ENCODE measurements at places on chromosomes 16 and 17.
A peak's percentile ranks its signal among the peaks of the same experiment; 100 is the strongest.

- DNase-seq = no peak
These were observed 94.2 kb downstream of the KATNIP start for GRCh38 chr16:27644165-27644564.

DNA sequence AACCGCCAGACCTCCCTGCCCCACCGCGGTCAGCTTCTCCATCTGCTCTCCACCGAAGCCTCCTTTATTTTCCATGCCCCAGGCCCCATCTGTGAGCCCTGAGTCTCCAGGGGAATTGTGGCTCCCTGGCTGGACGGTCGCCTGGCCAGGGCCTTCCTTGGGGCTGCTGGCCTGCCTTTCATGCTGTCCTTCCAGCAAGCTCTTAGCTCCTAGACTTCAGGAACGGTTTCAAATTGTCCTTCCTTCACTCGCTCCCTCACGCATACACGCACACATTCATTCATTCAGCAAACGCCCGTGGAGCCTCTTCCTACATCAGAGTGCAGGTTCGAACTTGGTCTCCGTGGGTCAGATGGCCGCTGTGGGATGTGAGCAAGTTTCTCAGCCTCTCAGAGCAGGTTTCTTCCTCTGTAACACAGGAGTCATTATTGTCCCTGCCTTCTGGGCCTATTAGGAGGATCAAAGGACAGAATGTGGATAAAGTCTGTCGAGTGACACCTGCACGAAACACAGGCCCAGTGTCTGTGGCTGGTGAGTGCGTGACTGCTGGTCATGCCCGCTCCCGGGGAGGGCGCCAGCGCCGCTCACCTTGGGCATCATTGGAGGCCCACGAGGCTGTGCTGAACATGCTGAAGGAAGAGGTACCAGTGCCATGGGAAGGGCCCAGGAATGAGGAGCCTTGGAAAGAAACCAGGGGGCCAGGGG lies 18.7 kb upstream of the GSE1 start:
- no peak for DNase-seq

- DNase-seq = no peak
These were observed 73.2 kb downstream of the RBFOX3 start for GRCh38 chr17:79537686-79538085.

DNA sequence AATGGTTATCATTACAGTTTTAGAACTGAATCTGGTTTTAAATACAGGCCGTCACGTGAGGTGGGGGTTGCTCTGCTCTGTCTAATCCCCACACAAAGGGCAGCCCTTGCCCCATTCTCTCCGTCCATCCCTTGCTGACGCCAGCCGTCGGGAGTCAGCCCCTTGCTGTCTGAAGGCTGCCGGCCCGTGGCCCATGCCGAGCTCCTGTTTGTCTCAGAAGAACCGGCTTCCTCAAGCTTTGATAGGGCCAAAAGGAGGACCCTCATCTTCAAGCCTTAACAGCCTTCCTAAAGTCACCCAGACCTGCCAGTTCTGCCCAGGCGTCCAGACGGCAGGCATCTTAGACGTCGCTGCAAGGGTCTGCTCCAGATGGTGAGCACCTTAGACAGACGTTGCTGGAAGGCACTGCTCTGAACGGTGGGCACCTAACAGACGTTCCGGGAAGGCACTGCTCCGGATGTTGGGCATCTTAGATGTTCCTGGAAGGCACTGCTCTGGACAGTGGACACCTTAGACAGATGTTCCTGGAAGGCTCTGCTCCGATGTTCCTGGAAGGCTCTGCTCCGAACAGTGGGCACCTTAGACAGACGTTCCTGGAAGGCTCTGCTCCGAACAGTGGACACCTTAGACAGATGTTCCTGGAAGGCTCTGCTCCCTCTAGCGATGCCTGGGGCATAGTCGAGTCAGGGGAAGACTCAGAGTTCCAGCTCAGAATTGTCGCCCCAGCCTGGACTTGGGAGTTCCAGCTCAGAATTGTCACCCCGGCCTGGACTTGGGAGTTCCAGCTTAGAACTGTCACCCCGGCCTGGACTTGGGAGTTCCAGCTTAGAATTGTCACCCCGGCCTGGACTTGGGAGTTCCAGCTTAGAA lies 35.1 kb upstream of the CHMP6 start:
- DNase-seq = no peak

GRCh38 chr17:78381601-78382232 lies 3.3 kb downstream of the PGS1 start:
- peak; percentile 59 for DNase-seq

DNA sequence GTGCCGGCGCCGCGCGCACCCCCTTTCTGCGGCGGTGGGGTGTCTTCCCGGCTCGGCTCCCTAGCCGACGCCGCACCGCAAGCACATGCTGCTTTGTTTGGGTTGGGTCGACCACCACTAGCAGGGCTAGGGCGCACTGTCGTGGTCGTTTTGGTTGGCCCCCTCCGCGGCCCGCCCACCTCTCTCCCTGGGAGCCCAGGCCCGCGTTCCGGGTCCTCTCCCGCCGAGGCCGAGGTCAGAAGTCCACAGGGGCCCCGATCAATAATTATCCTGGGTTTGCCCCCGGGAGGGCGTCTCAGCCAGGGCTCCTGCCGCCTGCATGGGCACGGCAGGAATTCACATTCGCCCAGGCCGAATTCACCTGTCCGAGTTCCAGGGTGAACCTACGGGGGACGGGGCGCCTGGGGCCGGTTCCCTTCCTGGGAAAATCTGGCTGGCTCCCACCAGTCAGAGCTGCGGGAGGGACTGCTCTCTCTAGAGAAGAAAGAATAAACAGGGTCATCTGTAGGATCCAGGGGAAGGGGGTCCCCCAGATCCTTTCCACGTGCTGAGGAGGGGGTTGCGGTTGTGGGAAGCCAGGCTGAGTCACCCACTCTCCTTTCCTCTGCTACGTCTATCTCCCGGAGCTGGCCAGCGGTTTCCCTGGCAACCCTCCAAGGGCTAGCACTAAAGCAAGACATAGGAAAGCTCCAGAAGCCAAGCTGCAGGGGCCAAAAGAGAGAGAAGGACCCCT lies 584 bp upstream of the STAT5B start:
- peak; percentile 84 for DNase-seq

DNA sequence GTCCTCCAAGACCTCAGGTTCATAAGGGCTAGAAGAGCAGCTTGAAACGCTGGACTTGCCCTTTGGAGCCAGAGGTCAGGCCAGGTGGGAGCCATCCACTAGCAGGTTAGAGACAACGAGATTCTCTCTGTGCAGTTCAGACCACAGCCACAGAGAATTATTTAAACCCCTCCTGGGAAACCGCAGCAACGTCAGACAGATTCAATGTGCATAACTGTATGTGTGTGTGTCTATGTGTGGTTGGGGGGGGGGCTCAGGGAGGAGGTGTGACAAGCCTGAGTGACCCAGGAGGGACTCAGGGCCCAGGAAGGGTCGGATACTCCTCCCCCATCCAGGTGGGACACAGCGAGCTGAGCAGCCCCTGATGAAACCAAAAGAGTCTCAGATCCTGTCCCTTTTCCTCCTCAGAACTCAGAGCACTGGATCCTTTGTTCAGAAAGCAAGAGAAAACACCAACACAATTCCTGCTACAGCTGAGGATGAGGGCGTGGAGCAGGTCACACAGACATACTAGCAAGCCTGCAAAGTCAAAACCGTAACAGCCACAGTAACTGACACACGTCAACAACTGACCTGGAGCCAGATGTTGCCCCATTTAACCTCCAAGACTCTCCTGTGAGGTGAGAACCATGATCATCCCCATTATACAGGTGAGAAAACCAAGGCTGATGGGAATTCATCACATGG lies 66.8 kb downstream of the XYLT1 start:
- no peak for DNase-seq

DNA sequence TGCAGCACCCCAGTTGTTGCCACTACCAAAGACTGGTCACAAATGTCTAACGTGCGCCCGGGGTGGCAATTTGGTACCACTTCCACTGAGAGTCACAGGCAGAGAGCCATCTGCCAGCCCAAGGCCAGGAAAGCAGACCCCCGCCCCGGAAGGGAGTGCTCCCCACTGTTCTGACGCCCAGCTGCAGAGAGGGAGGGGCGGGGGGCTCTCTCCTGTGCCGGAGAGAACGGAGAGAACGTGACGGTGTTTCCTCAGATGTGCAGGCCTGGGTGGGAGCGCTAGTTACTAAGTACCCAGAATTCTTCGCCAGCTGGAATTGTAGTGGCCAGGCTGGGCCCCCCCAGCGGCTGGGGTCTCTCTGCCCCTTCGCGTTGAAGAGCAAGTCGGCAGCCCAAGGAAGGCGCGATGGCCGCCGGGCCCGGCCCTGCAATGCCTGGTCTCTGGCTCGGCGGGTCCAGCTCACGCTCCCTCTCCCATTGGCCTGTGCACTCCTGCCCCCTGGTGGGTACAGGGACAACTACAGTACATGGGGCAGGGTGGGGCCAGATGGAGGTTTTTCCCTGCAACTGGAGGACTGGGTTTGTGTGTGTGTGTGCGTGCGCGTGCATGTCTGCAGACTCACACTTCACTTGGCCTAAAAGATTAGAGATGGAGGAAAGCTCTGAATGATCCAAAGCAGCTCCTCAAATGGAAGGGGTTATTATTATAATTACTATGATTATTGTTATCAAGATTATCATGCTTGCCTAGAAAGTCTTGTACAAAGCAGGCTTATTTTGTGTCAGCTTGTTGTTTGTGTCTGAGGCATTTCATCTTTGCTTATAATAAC lies 107.1 kb downstream of the AMFR start:
- peak; percentile 79 for DNase-seq

GRCh38 chr16:58421059-58421458 lies 28.8 kb downstream of the GINS3 start:
- no peak for DNase-seq

GRCh38 chr16:88366704-88367047 lies 16.1 kb upstream of the ZNF469 start:
- no peak for DNase-seq

- DNase-seq = no peak
These were observed 110.7 kb upstream of the DHX40 start for GRCh38 chr17:59454633-59455105.

DNA sequence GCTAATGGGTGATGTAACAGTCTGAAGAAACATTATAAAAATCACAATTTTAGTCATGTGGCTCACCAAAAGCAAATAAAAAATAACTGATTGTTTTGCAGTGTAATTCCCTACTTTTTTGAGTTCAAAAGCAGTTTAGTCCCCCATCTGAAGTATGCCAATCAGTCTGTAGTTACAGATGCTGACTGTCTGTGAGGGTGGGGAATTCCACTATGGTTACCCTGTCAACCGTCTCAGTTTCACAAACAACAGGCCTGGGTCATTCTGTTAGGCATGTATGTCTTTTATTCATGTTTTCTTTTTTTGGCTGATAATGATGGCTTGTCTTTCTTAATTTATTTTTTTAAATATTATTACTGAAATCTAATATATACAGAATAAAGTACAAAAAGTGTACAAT lies 69.3 kb downstream of the STXBP4 start:
- DNase-seq = no peak

DNA sequence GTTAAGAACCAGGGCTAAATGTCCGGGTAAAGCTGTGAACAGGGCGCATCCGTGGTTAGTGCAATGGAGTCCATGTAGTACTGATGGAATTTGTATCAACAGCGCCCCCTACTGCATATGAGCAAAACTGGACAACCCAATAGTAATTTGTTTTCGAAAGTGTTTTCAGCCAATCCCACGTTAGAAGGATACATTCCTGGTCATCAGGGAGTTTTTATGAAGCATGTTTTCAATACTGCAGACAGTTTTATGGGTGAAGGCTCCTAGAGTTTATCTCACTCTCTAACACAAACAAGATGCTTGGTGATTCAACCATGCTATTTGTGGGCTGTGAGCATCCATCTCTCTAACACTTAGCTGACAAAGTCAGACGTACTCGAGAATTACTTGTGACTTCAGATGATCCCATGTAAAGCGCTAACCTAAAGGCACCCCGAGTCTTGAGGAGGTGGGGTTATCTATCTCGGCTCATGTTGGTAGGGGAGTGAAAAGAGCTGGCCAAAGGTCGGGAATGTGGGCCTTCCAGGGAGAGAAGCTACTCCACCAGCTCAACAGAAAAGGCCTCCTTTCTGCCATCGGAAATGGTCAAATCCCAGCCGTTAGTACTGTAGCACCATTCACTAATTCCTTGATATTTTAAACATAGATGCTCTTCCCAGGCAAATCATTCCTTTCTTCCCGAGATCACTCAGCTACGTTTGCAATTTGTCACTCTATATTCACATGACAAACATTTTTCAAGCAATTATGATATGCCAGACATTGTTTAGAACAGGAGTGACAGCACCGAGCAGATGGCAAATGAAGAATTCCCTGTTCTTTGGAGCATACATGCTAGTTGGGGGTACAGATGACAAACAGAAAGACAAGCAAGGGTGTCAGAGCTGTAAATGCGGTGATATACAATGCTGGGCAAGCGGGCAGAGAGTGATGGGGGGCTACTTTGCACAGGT lies 46.9 kb upstream of the HNF1B start:
- DNase-seq = peak; percentile 78

DNA sequence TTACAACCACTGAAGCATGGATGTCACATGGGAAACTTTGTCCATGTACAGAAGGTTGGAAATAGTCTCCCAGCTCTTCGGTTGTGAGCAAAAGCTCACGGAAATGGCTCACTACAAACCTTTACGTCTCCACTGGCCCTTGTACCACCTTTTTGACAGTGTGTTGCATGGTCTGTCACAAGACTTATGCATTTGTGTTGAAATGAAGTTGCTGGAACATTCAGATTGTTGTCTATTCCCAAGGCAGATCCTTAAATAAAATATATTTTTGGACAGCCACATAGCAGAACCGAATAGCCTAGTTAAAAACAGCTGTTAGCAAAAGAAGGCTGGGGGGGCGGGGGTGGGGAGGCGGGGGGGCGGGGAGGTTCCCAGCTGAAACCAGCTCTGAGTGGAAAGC lies 39.2 kb downstream of the KNOP1 start:
- DNase-seq = no peak

GRCh38 chr16:11409398-11409797 lies 64.1 kb downstream of the RMI2 start:
- DNase-seq = no peak

GRCh38 chr17:10290041-10290440 lies 82.8 kb downstream of the MYH13 start:
- no peak for DNase-seq

All from ACHN (cell line).